ENCODE measurements at places on chromosomes 13 and 19.

DNA sequence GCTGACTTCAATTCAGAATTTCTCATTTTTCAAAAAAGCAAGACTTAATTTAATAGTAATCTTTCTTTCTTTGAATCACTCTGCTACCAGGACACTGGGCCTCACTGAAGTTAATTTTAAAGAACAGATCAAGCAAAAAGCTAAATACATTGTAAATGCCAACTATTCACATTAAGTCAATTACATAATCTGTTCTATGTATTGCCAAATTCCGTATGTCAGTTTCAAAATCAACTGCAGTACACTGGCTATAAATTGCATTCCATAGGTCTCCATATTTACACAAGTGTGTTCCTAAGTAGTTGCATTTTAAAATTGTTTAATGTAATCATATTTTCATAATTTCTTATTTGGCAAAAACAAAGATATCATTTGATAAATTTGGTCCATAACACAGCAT, 10.1 kb downstream of the FOXO1 start:
- no peaks in the 10 kb centered on the region for H3K27me3 ChIP-seq
- H3K4me1 ChIP-seq: peaks cover 35% of the 10 kb centered on the region
- no peak for DNase-seq
- no peak overlapping the region for H3K27ac ChIP-seq
- no peaks in the 10 kb centered on the region for H3K36me3 ChIP-seq
- no peak overlapping the region for H3K4me3 ChIP-seq

DNA sequence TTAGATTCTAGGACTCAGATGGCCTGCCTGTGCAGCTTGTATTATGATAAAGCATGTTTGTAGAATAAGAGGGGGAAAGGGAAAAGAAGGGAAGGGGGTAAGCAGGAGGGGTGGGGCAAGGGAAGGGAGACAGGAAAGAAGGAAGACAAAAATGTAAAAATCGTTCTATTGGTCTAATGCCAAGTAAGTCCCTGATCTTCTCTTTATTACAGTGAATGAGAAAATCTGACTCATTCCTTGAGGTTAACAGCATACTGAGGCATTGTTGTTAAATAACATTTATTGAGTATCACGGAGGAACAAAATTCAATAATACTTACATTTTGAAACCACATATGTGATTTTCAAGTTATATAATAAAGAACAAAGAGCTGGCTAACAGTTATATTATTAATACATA, 1534.7 kb downstream of the OLFM4 start:
- no peak overlapping the region for H3K4me3 ChIP-seq
- no peak overlapping the region for H3K27ac ChIP-seq
- no peaks in the 10 kb centered on the region for H3K36me3 ChIP-seq
- no peaks in the 10 kb centered on the region for H3K27me3 ChIP-seq

DNA sequence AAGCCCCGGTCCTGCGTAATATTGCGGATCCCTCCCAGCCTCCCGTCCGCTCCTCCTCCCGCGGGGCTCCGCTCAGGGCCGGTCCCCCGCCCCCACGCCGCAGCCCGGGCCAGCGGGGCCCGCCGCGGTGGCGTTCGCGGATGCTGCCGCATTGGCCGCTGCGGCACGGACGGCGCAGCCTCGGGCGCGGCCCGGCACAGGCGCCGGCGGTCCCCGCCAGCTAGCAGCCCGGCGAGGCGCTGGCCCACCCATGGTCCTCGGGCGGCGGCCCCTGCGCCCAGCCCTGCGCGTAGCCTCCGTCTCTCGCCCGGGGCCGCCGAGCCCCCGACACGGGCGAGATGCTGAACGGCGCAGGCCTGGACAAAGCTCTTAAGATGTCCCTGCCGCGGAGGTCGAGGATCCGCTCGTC, at the start of gene ATP8A2:
ATP8A2 (plus strand) TSS at position 100 of the 409 bp plus-strand sequence; CDS start at position 339, 239 bp downstream.
- H3K4me3 ChIP-seq: peak within 1 kb of the TSS; percentile 73
- peaks cover 75% of the 10 kb centered on the region for H3K27me3 ChIP-seq
- DNase-seq: no peak

- DNase-seq: no peak
- H3K36me3 ChIP-seq: peaks cover 15% of the 10 kb centered on the region
- peaks cover 38% of the 10 kb centered on the region for H3K4me1 ChIP-seq
- H3K27ac ChIP-seq: peak overlapping the region; percentile 35
- H3K27me3 ChIP-seq: no peaks in the 10 kb centered on the region
These were observed 1.4 kb downstream of the EPN1 start for GRCh38 chr19:55676383-55676782.

DNA sequence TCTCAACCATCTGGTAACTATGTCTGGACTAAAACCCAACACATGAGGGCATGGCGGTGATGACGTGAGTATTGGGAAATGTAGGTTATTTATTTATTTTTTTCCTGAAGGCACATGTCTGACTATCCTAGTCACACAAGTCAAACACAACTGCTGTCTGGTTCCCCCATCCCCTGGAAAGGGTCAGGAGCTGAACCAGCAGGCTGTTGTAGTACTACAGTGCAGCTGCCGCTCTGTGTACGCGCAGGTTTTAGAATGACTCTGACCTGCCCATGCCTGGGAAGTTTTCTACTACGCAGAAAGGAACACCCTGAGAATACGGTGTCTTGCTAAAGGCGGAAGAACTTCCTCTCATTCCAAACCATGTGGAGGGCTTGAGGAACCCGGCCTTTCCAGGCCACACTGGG, 1.2 kb downstream of the SLC7A1 start:
- peaks cover 2% of the 10 kb centered on the region for H3K36me3 ChIP-seq
- H3K27me3 ChIP-seq: no peaks in the 10 kb centered on the region
- DNase-seq: no peak
- peaks cover 53% of the 10 kb centered on the region for H3K4me1 ChIP-seq

- H3K4me3 ChIP-seq: no peak overlapping the region
- no peaks in the 10 kb centered on the region for H3K36me3 ChIP-seq
- no peaks in the 10 kb centered on the region for H3K27me3 ChIP-seq
These were observed 229.3 kb upstream of the EDNRB start for GRCh38 chr13:78147905-78148304.

DNA sequence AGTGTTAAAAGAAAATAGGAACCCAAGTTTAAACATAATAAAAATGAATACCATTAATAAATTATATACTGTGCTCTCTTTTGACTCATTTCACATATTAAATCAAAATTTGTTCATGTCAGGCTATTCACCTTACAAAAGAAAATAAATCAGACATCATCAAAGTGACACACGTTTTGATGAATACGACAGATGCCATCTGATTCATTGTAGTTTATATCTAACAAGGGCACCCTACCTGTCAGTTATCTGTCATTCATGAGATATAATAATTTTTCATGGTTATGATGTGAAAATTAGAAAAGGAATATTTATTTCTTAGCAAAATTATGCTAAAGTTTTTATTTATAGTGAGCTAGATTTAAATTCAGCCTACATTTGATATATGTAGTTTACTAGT, 188.1 kb upstream of the PCDH17 start:
- H3K36me3 ChIP-seq: no peaks in the 10 kb centered on the region
- H3K4me1 ChIP-seq: no peaks in the 10 kb centered on the region
- H3K4me3 ChIP-seq: no peak overlapping the region
- no peaks in the 10 kb centered on the region for H3K27me3 ChIP-seq
- no peak overlapping the region for H3K27ac ChIP-seq
- no peak for DNase-seq

- DNase-seq: no peak
- H3K36me3 ChIP-seq: no peaks in the 10 kb centered on the region
- H3K27ac ChIP-seq: no peak overlapping the region
- no peak overlapping the region for H3K4me3 ChIP-seq
These were observed 8.5 kb downstream of the MCF2L start for GRCh38 chr13:112977525-112977924.

DNA sequence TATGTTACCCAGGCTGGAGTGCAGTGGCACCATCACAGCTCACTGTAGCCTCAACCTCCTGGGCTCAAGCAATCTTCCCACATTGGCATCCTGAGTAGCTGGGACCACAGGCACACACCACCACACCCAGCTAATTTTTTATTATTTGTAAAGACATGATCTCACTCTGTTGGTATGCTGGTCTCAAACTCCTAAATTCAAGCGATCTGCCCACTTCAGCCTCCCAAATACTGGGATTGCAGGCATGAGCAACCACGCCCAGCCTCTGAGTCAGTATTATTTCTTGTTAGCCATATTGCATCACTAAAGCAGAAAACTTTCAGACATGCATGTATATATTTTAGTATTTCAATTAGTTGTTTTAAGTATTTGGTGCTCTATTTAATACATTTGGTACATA, 376.4 kb downstream of the GPC6 start:
- no peak overlapping the region for H3K4me3 ChIP-seq
- DNase-seq: no peak
- H3K36me3 ChIP-seq: peaks cover 5% of the 10 kb centered on the region

GRCh38 chr13:86810361-86810760, 860.8 kb upstream of the SLITRK5 start:
- no peaks in the 10 kb centered on the region for H3K27me3 ChIP-seq
- no peak overlapping the region for H3K27ac ChIP-seq
- no peaks in the 10 kb centered on the region for H3K4me1 ChIP-seq
- DNase-seq: no peak
- no peaks in the 10 kb centered on the region for H3K36me3 ChIP-seq

DNA sequence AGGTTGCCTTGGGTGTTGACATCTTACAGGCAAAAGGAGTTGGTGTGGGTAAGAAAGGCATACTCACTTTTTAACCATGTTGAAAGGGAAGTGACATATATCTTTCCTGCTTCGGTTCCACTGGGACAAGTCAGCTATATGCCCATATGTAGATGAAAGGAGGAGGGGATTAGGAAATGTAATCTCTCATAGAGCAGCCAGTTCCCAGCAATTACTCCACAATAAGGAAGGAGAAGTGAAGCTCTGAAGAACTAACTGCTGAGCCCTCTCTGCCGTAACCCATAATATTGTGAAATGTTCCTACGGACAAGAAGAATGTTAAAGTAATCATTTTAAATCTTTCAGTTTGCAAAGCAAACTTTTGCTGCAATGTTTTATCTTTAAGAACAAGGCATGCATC, 82.2 kb downstream of the EDNRB start:
- H3K27ac ChIP-seq: no peak overlapping the region
- no peak for DNase-seq
- no peak overlapping the region for H3K4me3 ChIP-seq
- no peaks in the 10 kb centered on the region for H3K27me3 ChIP-seq

DNA sequence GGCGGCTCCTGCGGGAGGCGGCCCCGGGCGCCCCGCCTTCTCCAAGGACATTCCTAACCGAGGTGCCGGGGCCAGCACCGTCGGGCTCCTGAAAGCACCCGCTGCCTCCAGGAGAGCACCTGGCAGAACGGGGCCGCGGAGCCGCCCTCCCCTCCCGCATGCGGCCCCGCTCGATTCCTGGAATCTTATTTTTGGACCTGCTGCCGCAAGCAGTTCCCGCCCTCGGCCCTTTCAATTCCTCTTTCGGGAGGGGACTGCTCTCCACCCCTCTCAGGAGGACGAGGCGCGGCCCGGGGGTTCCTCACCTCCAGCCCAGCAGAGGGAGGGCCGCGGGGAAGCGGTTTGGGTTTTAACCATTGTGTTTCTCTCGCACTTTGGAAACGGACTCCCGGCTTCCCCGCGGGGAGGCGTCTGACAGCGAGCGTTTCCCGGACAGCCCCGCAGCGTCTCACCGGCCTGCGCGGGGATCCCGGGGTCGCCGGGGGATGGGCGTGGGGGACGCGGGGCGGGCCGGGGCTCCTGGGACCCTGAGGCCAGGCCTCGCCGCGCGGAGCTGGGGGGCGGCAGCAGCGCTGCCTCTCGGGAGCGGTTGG, 849 bp downstream of the GAS6 start:
- peak overlapping the region; percentile 65 for H3K4me3 ChIP-seq
- no peak overlapping the region for H3K27ac ChIP-seq
- peaks cover 21% of the 10 kb centered on the region for H3K4me1 ChIP-seq
- DNase-seq: no peak
- no peaks in the 10 kb centered on the region for H3K36me3 ChIP-seq

- H3K4me1 ChIP-seq: peaks cover 51% of the 10 kb centered on the region
- no peak overlapping the region for H3K4me3 ChIP-seq
- H3K27ac ChIP-seq: peak overlapping the region; percentile 100
These were observed 6.2 kb downstream of the ZC3H4 start for GRCh38 chr19:47107202-47107952.

DNA sequence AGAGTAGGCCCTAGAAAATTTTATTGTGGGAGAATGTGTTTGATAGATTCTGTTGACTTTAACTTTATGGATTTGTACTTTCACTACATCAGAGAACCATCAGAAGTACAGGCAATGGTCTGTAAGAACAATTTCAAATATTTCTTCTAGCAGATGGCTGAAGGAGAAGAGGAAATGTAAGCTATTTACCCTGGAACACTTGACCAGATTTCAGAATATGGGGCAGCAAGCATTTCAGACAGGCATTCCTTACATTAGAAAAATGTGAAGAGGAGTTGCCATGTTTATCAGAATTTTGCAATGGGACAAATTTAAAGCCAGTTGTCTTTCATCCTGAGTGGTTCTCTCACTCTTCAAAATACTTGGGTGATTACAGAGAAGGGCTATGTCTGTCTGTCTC, 7.5 kb downstream of the FRY start:
- no peak for DNase-seq
- H3K4me1 ChIP-seq: no peaks in the 10 kb centered on the region
- no peak overlapping the region for H3K4me3 ChIP-seq
- H3K36me3 ChIP-seq: no peaks in the 10 kb centered on the region

GRCh38 chr13:108728370-108728769, 99.0 kb downstream of the MYO16 start:
- no peak overlapping the region for H3K27ac ChIP-seq
- no peak overlapping the region for H3K4me3 ChIP-seq
- H3K36me3 ChIP-seq: no peaks in the 10 kb centered on the region
- peaks cover 2% of the 10 kb centered on the region for H3K4me1 ChIP-seq

- H3K27me3 ChIP-seq: peaks cover 43% of the 10 kb centered on the region
- no peaks in the 10 kb centered on the region for H3K36me3 ChIP-seq
These were observed 30.3 kb downstream of the OXGR1 start for GRCh38 chr13:96963786-96964475.

- DNase-seq: no peak
- H3K4me1 ChIP-seq: no peaks in the 10 kb centered on the region
- H3K36me3 ChIP-seq: no peaks in the 10 kb centered on the region
- peaks cover 14% of the 10 kb centered on the region for H3K27me3 ChIP-seq
These were observed 12.4 kb upstream of the FBL start for GRCh38 chr19:39858541-39858940.

GRCh38 chr19:32976223-32976805, 4.3 kb downstream of the FAAP24 start:
- H3K36me3 ChIP-seq: no peaks in the 10 kb centered on the region
- DNase-seq: peak; percentile 87
- H3K27me3 ChIP-seq: no peaks in the 10 kb centered on the region

- DNase-seq: peak; percentile 90
- peak within 1 kb of the TSS; percentile 94 for H3K4me3 ChIP-seq
- H3K27ac ChIP-seq: peak within 1 kb of the TSS; percentile 96
- peaks cover 11% of the 10 kb centered on the region for H3K36me3 ChIP-seq
These were observed at the start of gene AXL for GRCh38 chr19:41218615-41219507. Gene AXL (plus strand): TSS chr19:41219223. CDS start chr19:41219393, 170 bp downstream.

Measured in osteocyte (in vitro differentiated cells).